GM10248 (cell line): ENCODE measurements at places on chromosomes 4 and X.

GRCh38 chrX:68897118-68897945, 68.5 kb downstream of the EFNB1 start:
- DNase-seq = no peak

DNA sequence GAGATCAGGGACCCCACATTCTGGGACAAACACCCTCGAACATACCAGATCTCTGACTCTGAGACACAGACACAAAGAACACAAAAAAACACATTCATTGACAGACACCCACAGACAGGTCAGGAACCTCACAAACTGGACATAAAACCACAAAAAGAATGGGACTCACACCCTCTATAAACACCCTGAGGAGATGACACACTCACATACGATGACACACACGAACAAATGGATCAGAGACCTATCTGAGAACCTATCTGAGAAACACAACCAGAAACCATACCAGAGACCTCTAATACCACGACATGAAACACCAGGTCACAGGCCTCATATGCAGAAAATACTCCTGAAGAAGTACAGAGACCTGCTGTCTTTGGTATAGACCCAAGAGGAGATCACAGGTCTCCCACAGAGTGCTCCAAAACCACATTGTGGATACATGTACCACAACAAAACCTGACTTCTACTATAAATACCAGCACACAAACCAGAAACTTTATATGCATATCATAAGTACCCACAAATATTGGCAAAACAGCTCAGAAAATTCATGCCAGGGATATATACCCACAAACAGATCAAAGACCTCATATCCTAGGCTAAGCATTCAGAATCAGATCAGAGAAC, 19.5 kb downstream of the SUV39H1 start:
- no peak for DNase-seq

DNA sequence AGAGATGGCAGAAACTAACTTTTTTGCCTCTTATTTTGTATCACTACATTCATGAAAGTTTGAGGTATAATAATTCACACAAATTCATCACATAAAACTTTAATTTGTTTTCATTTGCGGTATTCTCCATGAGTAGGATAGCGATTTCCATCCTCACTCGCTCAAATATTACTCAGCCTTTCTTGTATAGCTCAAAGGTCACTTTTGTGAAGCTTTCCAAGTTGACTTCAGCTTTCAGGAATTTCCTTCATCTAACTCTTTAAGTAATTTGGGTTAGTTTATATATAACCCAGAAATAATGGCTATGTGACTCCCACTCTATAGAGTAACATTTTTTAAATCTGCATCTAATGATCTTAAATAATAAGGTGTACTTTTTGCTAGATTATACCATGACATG, 314.4 kb downstream of the IL1RAPL1 start:
- no peak for DNase-seq

DNA sequence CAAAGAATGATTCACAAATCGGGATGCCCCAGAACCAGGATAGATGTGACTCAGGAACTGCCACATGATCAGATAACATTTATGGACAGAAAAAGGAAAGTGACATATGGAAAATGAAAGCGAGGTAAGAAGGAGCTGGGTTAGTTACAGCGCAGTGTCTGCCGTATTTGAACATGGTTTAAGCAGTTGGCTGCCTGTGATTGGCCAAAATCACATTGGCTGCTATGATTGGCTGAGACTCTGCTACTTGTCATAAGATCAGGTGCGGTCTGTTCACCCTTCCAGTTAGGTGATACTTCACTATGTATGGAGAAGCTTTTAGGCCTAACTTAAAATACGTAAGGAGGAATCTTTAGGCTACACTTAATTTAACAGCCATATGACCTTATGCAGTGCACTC, 322.7 kb upstream of the HAND2 start:
- no peak for DNase-seq

DNA sequence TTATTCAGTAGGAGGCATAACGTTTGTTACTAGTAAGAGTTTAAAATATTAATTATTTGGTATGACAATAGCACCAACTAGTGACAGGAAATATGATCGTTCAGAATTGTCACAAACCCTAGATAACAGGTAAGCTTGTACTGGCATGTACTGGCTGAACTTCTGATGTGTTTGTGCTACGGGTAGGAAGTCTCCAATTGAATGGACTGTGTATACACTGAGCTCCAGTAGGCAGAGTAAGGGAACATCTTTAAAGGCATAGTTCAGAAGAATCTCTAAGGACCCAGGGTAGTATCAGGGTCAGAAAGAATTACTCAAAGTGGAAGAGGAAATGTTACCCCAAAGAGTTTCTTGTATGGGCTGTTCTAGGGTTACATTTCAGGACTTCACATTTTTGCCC, 230.4 kb downstream of the EDA2R start:
- DNase-seq = peak; percentile 14

DNA sequence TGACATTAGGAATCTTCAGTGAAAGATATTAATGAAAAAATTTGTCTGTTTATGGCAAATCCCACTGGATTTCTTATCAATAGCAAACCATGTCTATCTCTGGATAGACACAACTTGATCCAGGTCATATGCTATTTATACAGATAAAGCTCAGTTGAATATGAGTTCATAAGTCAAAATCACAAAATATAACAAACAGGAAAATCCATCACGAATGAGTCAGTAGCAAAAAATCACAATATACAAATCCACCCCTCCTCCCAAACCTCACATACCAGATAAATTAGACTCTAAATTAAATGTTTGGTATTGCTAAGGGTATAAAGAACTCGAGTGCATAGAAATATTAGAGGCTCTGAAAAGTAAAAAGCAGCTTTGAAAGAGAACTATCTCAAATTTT, 420.5 kb downstream of the TLL1 start:
- DNase-seq = no peak

- DNase-seq = no peak
Measured at GRCh38 chr4:17418010-17418409, 93.9 kb downstream of the QDPR start.

DNA sequence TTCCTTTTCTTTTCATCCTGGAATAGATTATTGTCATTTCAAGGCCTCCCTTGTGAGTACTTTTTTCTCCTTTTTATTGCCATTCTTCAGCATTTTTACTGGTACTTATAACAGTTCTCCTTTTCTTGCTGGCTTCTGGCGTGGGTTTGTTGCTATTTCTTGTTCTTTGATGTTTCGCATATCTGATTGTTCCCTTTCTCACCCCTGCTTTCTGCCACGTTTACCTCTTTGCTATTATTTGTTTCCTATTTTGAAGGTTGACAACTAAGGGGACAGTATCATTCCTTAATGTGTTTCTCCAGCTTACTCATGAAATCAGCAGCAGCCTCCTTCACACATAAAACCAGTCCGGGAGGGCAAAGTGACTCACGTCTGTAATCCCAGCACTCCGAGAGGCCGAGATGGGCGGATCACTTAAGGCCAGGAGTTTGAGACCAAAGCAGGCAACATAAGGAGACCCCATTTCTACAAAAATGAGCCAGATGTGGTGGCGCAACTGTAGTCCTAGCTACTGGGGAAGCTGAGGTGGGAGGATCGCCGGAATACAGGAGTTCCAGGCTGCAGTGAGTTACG, 72.6 kb downstream of the DMD start:
- no peak for DNase-seq

- DNase-seq = no peak
Measured at GRCh38 chrX:150753968-150754367, 60.8 kb downstream of the MTMR1 start.

GRCh38 chrX:110212299-110212698, 105.6 kb downstream of the AMMECR1 start:
- DNase-seq = no peak

DNA sequence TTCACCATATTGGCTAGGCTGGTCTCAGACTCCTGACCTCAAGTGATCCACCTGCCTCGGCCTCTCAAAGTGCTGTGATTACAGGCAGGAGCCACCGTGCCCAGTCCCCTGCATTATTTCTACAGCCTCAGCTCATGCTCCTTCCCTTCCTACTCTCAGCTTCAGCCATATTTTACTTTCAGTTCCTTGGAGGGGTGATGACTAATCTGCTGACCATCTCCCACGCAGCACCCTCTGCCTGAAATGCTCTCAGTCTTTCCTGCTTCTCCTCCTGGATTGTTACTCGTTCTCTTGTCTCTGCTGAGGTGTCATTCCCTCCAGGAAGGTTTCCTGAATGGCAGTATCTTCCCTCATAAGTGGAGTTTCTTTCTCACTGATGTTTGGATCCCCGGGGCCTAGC, 63.3 kb downstream of the MOSPD2 start:
- DNase-seq = peak; percentile 10

GRCh38 chr4:91887926-91888325, 415.8 kb upstream of the GRID2 start:
- no peak for DNase-seq

DNA sequence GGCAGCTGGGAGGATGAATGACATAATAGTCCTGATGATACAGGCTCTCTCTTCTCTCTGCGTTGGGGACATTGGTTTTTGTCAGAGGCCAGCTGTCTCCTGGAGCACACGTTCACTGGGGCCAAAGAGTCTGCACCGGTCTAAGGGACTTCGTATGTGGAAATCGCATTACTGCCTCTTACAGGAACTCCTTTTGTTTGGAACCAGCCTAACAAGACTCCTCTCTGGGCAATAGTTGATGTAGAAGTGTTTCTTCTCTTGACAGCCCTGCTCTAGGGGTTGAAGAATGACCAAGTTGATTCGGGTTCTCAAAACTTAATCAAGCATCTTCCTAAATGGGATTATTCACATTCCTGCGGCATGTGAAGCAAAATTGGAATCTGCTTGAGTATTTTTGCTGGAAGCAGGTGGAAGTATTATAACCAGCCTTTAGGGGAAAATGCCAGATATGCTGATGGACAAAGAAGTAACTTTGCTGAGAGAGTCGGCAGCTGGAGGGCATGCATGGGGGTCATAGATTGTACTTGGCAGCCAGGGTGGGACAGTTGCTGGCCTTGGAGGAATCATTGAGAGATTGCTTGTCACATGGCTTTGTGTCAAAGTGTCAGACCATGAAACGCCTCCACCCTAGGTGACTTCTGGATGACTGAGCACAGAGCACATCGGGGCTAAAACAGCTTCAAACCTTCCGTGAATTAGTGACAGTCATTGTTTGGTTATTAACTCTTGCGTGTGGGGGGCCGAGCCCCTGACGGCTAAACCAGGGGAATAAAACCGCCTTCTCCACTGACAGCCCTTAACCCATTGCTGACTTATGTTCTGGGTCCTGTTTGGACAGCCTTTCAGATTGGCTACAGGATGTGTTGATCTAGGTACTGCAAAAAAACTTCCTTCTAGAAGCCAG, 34.4 kb upstream of the SLC34A2 start:
- no peak for DNase-seq

DNA sequence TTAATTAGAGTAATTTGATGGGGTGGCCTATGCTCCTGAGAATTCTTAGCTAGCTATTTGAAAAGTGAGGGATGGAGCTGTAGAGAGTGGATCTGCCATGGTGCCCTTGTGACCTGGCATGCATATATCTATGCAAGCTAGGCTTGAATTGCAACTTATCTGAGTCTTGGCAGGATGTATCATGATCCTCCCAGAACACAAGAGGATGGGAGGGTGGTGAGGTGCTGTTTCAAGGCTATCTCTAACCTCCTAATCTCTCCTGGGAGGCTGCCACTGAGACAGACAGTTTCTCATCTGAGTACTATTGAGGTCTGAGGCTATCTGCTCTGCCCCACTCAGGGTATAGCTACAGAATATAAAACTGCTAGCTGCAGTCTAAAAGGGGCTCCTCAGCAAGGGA, 56.6 kb downstream of the BRCC3 start:
- no peak for DNase-seq

DNA sequence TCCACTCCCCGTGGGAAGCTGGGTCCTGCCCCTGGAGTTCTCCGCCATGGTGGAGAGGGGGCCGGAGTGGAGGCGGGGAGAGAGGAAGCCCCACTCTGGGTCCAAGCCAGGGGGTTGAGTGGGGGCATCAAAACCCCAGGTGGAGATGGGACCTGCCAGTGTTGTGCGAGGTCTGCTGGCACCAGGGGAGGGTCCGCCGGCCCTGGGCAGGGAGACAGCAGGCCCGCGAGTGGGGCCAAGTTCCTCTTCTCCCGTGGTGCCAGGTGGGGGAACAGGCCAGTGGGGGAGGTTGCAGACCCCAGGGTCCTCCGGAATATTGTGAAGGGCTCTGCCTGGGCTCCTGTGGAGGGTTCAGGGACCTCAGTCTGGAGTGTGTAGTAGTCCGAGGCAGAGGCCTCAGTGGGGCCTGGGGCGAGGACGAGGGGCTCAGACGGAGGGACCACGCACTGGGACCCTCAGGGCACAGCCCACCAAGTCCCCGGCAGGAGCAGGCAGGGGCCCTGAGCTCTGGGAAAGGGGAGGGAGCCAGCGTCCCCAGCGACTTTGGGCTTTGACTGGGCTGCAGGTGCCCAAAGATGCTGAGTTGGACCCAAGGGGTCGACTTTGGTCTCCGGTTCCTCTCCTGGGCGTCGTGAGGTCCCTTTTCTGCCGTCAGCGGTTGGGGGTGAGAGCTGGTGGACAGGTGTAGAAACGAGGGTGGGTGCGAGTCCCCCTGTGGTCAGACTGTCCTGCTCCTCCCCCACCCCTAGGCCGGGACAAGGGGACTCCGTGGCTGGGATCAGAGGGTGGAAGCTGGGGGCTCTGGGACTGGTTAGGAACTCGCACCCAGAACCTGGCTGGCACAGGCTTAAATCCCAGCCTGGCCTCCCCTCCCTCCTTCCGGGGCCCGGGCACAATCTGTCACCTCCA, 43.8 kb upstream of the NKX1-1 start:
- DNase-seq = no peak
